ENCODE measurements at places on chromosomes 7 and 10.

DNA sequence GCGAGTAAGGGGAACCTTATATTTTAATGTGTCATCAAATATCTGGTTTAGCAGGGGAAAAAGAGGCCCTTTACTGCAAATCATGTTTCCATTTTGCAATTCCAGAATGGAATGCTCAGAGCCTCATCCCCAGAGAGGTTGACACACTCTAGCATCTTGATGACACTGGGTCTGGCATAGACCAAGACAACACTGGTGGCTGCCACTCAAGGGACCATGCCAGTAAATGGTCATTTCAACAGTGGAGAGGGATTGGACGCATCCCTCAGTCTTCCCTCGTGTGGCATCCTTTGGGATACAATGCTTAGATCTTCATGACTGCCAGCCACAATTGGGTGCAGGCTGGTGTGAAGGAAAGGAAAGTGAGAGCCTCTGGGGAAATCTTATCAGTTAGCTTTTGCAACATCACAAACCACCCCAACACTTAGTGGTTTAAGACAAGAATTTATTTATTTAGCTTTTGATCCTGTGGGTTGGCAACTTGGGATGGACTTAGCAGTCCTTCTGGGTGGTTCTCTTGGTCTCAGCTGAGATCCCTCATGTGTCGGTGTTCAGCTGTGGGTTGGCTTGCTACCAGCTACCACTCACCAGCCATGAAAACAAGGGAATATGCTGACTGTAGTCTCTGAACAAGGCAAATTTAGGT, 21.6 kb downstream of the TACC2 start:
- H3K4me3 ChIP-seq: no peak overlapping the region
- no peaks in the 10 kb centered on the region for H3K36me3 ChIP-seq
- no peaks in the 10 kb centered on the region for H3K27me3 ChIP-seq
- no peak overlapping the region for H3K27ac ChIP-seq
- H3K4me1 ChIP-seq: no peaks in the 10 kb centered on the region

GRCh38 chr10:132879408-132880127, 62.8 kb downstream of the CFAP46 start:
- no peaks in the 10 kb centered on the region for H3K36me3 ChIP-seq
- no peak overlapping the region for H3K27ac ChIP-seq
- H3K4me1 ChIP-seq: no peaks in the 10 kb centered on the region
- DNase-seq: no peak
- no peak overlapping the region for H3K4me3 ChIP-seq

GRCh38 chr7:12178317-12178716, 32.8 kb upstream of the TMEM106B start:
- H3K36me3 ChIP-seq: no peaks in the 10 kb centered on the region
- no peak for DNase-seq
- no peak overlapping the region for H3K4me3 ChIP-seq

DNA sequence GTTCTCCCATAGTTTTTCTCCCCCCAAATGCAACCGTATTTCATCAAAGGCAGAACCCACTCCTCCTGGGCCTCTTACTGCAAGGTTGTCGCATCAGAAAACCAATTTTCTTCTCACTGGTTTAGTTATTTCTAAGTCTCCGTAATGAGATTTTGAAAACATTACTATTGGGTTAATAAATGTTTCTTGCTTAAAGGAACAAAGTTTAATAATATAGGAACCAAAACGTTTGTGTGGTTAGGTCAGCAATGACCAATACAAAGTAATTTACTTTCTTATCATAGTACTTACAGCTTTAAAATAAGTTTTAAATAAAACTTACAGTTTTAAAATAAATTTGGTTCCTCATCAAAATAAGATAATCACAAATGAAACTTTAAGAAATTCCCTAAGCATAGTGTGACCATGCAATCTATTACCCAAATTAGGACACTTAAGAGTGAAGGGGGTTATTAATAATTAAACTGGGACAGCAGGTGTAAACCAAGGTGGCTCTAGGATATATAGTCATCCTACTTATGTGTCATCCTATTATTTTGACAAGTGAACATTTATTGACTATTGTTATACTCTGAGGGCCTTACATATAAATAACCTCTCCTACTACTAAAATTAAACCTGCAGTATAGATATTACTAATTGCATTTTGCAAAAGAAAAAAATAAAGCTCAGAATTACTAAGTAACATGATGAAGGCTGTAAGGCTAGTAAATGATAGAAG, 415.4 kb upstream of the LRRN3 start:
- H3K27ac ChIP-seq: no peak overlapping the region
- H3K4me1 ChIP-seq: peaks cover 6% of the 10 kb centered on the region
- no peaks in the 10 kb centered on the region for H3K36me3 ChIP-seq
- DNase-seq: no peak

DNA sequence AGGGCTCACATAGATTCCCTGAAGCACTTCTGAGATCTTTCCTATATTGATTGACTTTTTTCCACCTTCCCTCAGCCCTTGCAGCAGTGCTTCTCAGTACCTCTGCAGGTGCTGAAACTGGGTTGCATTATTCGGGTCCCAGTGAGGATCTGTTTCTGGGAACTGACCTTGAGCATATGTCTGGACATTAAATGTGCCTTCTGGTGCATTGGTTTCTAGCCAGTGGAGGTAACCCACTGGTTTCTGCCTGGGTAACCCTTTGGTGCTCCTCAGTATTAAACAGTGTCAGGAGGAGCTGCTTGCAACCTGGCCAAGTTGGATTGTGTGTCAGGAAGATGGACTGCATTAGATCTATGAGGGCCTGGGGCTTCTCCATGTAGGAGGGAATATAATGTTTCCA, 213.3 kb upstream of the KCND2 start:
- no peaks in the 10 kb centered on the region for H3K27me3 ChIP-seq
- no peaks in the 10 kb centered on the region for H3K36me3 ChIP-seq
- no peak for DNase-seq
- H3K4me3 ChIP-seq: no peak overlapping the region

- H3K27ac ChIP-seq: no peak overlapping the region
- peaks cover 12% of the 10 kb centered on the region for H3K4me1 ChIP-seq
- no peaks in the 10 kb centered on the region for H3K36me3 ChIP-seq
- H3K4me3 ChIP-seq: no peak overlapping the region
- no peak for DNase-seq
- peaks cover 16% of the 10 kb centered on the region for H3K27me3 ChIP-seq
Measured at GRCh38 chr10:48638739-48639527, 34.1 kb upstream of the ARHGAP22 start.

DNA sequence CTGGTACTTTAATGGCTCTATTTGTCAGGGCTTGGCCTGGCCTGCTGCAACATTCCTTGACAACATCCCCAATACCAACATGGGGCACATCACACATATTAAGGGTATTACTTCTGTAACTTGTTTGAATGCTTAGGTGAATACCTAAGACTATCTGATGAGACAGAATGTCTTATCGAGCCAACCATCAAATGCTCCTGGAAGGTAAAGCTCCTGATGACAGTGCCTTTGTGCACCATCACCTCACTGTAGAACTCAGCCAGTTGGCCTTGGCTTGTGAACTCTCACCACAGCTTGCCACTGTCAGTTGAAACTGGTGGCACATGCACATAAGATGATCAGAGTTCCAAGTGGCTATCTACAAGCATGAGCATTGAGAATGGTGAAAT, 3.7 kb upstream of the MYO1G start:
- no peak for DNase-seq
- peaks cover 65% of the 10 kb centered on the region for H3K4me1 ChIP-seq
- peaks cover 70% of the 10 kb centered on the region for H3K36me3 ChIP-seq
- H3K4me3 ChIP-seq: peak overlapping the region; percentile 99

DNA sequence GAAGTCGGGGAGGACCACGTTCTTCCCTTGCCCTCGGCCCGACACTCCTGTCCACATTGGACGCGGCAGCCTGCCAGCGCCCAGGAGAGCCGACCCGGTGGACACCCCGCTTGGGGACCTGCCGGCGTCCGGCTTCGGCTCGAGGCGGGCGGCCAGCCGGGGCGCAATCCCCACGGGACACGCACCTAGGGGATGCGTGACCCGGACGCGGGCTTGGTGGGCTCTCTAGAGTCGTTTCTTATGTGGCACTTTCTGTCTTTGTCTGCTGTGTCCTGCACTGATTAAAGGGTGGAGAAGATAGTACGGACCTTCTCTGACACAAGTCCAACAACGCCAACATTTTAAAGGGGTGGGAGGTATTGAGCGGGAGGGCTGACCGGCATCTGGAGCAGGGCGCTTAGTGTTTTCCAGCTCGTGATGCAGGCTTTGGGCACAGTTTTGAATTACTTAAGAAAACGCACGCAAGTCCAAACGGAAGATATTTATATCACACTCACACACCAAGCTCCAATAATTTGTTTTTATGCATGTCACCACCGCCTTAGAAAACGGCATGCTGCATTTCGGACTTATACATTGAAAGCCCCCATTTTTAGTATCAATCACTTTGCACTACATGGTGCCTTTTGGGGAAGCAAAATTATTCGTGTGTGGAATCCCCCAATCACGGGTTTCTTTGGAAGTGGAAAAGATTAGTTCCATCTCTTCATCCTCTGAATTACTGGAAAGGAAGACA, 3.9 kb upstream of the SPAG6 start:
- H3K4me1 ChIP-seq: peaks cover 45% of the 10 kb centered on the region
- peaks cover 5% of the 10 kb centered on the region for H3K36me3 ChIP-seq
- H3K27me3 ChIP-seq: peaks cover 85% of the 10 kb centered on the region
- peak overlapping the region; percentile 67 for H3K27ac ChIP-seq

DNA sequence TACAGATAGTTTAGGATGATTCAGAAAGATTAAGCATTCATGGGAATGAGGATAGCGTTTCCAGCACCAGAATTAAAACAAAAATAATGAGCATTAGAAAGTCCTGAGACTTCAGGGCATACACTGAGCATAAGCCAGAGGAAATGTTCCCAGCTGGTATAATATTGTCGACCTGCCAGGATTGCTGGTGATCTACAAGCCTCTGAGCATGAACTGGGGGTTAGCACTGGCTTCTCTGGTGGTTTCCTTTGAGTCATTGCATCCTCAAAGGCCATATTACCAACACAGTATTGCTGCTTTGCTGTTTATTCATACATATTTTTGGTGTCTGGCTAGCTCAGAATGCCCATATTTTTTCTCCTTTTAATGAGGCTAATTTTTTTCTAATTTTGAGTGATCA, 10.7 kb upstream of the ATRNL1 start:
- H3K4me1 ChIP-seq: no peaks in the 10 kb centered on the region
- no peak for DNase-seq
- no peak overlapping the region for H3K4me3 ChIP-seq
- peaks cover 21% of the 10 kb centered on the region for H3K27me3 ChIP-seq

DNA sequence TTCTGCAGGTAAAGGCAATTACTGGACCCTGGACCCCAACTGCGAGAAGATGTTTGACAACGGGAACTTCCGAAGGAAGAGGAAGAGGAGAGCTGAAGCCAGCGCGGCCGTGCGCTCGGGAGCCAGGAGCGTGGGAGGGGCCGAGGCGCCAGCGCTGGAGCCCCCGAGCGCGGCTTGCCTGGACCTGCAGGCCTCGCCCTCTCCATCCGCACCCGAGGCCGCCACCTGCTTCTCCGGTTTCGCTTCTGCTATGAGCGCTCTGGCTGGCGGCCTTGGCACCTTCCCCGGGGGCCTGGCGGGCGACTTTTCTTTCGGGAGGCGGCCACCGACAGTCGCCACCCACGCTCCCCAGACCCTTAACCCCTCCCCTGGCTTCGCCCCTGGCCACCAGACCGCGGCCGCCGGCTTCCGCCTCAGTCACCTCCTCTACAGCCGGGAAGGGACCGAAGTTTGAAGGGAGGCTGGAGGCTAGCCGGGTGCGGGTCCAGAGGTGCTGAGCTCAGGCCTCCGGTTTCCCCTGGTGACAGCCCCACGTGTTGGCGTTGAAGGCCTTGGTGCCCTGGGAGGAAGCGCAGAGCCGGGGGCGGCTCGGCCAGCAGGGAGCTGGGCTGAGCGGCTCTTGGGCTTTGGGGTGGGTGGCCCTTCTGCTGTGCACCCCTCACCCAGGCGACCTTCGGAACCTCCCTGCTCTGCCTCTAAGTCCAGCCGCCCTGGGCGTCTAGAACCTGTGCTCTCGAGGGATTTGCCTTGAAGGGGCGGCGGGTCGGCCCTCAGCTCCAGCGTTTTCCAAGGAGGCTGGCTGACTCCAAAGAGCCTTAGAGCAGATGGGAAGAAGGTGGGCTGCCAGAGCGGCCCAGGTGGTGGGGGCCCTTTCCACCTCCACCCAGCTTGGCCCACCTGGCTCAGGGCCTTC, 1.8 kb downstream of the FOXI2 start:
- H3K27ac ChIP-seq: no peak overlapping the region
- no peaks in the 10 kb centered on the region for H3K36me3 ChIP-seq
- no peaks in the 10 kb centered on the region for H3K4me1 ChIP-seq

GRCh38 chr10:35336084-35336831, at the start of gene CCNY:
TSS of gene CCNY (plus strand) at chr10:35336509. CDS start at chr10:35337054, 545 bp downstream.
- peaks cover 24% of the 10 kb centered on the region for H3K36me3 ChIP-seq
- peak; percentile 69 for DNase-seq
- H3K27ac ChIP-seq: peak within 1 kb of the TSS; percentile 94
- peaks cover 57% of the 10 kb centered on the region for H3K4me1 ChIP-seq
- H3K27me3 ChIP-seq: no peaks in the 10 kb centered on the region
- peak within 1 kb of the TSS; percentile 95 for H3K4me3 ChIP-seq

DNA sequence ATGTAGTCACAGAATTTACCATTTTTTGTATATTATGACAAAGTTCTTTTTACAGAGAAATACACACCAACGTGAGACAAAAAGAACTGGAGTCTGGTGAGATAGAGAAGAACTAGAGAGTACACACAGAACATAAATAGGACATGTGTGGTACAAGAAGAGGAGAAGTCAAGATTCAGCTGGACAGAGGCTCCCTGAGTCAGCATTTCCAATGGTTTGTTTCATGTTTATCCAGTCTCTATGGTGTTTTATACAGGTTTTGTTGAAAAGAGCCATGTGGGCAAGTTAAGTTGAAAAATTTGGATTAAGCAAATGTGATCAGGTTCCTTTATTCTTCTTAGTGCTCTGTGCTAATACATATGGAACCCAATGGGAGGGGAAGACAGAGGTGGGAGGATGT, 105.5 kb upstream of the AKR1E2 start:
- H3K4me3 ChIP-seq: no peak overlapping the region
- H3K36me3 ChIP-seq: no peaks in the 10 kb centered on the region

- no peak overlapping the region for H3K27ac ChIP-seq
- peaks cover 40% of the 10 kb centered on the region for H3K36me3 ChIP-seq
- no peaks in the 10 kb centered on the region for H3K4me1 ChIP-seq
- H3K4me3 ChIP-seq: no peak overlapping the region
- no peaks in the 10 kb centered on the region for H3K27me3 ChIP-seq
Measured at GRCh38 chr10:73131301-73131700, 21.0 kb downstream of the NUDT13 start.

GRCh38 chr7:147607157-147607800, 983.3 kb upstream of the C7orf33 start:
- H3K27me3 ChIP-seq: no peaks in the 10 kb centered on the region
- no peaks in the 10 kb centered on the region for H3K4me1 ChIP-seq
- no peak overlapping the region for H3K27ac ChIP-seq
- no peak for DNase-seq

DNA sequence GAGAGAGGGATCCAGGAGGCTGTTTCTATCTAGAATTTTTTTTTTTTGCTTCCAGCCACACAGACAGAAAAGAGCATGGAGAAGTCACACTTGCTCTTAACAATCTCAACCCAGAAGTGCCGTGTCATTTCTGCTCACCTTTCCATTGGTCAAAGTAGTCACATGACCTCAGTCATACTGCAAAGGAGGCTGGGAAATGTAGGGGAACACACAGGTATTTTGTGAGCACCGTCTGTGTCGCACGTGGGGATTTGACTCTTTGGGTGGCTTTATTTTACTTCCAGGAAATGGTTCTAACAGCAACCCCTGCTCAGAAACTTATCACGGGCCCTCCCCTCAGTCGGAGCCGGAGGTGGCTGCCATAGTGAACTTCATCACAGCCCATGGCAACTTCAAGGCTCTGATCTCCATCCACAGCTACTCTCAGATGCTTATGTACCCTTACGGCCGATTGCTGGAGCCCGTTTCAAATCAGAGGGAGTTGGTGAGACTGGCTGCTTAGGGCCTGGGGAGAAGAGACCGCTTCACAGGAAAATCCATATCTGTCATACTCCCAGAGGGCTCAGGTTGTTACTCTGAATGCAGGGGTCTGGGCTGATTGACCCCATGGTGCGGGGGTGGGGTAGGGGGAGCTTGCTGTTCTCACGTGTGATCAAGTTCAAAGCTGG, 13.1 kb upstream of the CPA1 start:
- DNase-seq: no peak
- peak overlapping the region; percentile 57 for H3K4me3 ChIP-seq
- H3K27ac ChIP-seq: peak overlapping the region; percentile 49
